Nucleus accumbens (tissue), 56 donors: ENCODE measurements at places on chromosomes 2 and 18.

DNA sequence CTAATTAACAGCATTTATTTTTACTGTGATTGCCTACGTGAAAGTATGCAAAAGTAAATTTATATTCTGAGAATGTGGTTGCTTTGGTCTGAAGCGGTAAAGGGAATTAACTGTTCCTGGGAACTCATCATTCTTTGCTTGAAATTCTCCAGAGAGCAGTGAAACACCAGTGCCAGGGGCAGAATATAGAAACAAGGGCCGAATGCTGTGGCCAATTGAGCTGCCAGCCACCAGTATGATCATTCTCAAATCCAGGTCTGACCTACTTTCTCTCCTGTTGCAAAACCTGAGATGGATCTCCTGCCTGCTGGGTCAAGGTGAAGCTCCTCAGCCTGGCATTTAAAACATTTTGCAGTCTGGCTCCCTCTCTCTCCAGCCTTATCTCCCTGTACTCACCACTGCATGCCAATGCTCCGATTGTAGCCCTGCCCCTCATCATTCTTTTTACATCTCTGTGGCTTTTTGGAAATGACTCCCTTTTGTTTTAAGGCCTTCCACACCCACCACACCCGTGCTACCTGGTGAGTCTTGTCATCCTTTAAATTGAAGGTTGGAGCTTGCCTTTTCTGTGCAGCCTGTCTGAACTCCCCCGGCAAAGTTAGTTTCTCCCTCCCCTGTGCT lies 94.5 kb upstream of the TMEM178A start:
- DNase-seq: no peak

DNA sequence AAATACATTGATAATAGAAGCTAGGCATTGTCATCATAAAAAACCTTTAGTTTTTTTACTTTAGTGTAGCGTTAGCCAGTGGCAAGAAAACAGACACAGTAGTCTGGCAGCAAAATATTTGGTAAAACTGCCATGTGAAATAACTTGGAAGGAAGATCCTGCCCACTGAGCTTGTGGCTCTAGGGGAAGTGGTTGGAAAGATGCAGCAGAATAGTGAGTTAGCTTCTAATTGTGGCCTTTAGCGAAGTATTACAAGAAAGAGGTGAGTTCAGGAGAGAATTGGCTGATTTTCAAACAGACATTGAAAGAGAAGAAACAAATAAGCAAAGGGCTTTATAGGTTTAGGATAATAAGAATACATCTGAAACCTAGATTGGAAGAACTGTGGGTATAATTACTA lies 1887.8 kb upstream of the CELF4 start:
- no peak for DNase-seq

GRCh38 chr2:58957188-58957840 lies 716.2 kb upstream of the FANCL start:
- no peak for DNase-seq

GRCh38 chr2:149087751-149088150 lies 49.3 kb downstream of the LYPD6B start:
- no peak for DNase-seq

GRCh38 chr2:27147935-27148334 lies 869 bp upstream of the TCF23 start:
- DNase-seq: no peak

DNA sequence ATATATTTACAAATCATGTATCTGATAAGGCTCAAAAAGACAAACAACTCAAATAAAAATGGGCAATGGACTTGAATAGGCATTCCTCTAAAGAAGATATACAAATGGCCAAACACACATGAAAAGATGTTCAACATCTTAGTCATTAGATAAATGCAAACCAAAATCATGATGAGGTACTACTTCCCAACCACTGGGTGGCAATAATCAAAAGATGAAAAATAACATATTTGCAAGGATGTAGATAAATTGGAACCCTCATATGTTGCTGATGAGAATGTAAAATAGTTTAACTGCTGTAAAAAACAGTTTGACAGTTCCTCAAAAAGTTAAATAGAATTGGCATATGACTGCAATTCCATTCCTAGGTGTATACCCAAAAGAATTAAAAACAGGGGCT lies 132.3 kb downstream of the TTC32 start:
- DNase-seq: no peak

- no peak for DNase-seq
These were observed 8.8 kb downstream of the SIGLEC15 start for GRCh38 chr18:45834306-45834705.

DNA sequence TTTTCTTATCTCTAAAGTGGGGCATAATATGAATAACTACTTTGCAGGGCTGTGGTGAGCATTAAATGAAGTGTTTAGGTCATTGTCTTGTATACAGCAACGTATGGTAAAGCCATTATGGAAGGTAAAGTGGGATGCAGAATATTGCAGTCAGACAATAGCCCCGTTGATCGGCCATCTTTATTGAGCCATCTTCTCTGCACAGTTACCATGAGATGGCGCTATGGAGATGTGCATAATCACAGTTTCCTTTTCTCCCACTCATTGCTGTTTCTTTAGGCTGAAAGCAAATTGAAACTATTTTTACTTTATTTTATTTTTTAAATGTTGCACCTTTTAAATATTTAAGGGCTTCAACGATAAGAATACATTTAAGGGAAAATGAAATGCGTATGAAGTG lies 108.9 kb downstream of the THSD7B start:
- DNase-seq: no peak

DNA sequence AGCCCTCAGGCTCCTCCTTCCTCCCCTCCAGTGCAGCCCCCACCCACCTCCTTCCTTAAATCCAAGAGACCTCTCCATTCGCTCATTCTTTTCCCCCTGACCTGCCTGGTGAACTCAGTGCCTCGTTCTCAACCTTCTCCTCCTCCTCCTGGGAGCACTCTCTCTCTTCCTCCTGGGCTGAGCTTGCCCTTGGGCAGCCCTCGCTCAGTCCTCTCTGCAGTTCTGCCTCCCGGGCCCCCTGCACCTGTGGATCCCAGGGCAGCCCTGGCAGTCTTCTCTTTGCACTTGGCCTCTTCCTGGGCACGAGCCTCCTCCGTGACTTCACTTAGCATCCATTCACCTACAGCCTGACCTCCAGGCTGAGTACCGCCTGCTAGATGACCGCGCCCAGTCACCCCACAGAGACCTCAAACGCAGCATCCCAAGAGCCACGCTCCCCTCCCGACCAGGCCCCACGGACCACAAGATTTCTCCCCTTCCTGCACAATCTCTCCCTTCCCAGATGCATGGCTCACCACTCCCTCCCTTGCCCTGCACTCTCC lies 58.9 kb upstream of the ID2 start:
- no peak for DNase-seq

DNA sequence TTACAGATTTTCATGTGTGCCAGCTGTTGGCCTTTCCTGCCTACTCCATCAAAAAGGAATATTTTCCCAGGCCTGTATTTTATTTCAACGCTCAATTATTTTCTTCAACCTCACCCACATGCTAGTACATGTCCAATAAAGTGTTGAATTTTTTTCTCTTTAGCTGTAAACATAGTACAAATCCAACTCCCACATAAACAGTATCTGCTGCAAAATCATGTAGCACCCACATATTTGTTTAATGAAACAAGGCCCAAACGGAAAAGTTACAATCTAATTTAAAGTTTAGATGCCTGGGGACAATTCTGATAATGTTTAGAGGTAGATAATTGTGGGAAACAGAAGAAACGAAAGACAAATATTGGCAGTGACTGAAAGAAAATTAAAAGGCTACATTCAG lies 275.4 kb upstream of the ACVR2A start:
- no peak for DNase-seq

DNA sequence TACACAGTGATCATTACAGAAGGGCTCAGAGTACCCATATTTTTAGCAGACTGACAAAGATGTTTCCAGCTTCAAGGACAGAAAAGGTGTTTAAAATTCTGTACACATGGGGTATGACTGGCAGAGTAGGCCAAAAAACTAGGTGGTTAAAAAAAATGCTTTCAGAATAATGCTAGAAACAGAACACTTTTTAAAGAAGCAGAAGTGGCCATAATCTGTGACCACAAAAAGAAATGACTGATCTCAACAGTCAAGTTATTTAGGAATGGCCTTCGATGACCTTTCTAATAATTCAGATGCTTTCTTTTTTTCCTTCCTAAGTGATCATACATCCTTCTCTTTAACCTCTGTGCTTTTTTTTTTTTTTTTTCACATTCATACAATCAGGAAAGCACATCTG lies 4.1 kb upstream of the AQP4 start:
- DNase-seq: no peak

DNA sequence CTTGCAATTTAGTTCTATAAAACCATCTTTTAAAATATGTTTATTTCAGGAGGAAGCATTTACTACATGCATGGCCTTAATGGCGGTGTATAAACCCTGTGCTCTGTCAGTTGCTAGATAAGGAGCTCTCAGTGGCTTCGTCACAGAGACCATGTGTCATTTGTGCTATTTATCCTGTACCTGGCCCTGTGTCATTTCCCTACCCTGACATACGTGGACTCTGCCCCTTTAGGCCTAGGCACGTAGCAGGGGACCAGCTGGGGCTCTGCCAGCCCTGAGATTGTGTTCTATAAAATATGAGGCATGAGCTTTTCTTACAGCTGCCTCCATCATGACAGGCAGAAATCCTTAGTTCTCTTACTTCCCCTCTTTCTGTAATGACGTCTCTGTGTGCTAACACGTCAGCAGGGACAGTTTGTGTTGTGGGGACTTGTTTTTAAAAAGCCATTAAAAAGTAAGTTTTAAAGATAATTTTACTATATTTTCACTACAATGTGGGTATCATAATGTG lies 88.0 kb downstream of the ITGB1BP1 start:
- no peak for DNase-seq

GRCh38 chr2:163640542-163641193 lies 95.1 kb downstream of the FIGN start:
- DNase-seq: no peak

DNA sequence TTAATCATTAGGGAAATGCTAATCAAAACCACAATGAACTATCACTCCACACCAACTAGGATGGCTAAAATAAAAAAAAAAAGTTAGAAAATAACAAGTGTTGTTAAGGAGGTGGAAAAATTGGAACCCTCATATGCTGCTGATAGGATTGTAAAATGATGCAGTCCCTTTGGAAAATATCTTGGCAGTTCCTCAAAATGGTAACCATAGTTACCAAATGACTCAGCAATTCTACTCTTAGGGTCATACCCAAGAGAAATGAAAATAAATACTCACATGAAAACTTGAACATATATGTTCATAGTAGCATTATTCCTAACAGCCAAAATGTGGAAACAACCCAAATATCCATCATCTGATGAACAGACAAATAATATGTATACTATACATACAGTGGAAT lies 15.7 kb upstream of the ACVR2A start:
- no peak for DNase-seq

DNA sequence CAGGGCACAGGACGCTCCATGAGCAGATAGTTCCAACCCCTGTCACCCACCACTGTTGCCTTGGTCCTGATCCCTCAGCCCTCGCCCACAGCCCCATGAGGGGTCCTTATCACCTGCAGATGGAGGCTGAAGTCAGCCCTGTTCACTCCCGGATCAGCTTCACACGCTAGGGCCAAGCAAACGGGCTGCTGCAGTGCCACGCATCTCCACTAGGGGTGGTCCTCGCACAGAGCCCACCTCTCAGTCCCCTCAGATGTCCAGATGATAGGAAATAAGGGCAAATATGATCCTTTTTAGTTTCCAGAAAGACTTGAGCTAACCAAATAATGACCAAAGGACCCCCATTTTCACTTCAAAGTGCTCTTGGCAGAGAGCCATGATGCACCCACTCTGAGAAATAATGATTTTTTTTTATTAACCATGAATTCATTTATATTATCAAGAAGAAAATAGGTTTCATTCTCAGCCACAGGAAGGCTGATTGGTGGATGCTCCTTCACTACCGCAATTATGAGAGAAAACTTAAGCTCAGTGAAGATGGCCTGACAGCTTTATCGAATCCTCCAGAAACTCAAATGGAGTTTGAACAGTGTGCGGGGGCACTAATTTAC lies 71.9 kb upstream of the KLHL29 start:
- DNase-seq: no peak

- DNase-seq: no peak
These were observed 814 bp upstream of the RAB1A start for GRCh38 chr2:65130664-65131175.

- no peak for DNase-seq
These were observed 176.7 kb downstream of the MTX2 start for GRCh38 chr2:176445956-176446355.

DNA sequence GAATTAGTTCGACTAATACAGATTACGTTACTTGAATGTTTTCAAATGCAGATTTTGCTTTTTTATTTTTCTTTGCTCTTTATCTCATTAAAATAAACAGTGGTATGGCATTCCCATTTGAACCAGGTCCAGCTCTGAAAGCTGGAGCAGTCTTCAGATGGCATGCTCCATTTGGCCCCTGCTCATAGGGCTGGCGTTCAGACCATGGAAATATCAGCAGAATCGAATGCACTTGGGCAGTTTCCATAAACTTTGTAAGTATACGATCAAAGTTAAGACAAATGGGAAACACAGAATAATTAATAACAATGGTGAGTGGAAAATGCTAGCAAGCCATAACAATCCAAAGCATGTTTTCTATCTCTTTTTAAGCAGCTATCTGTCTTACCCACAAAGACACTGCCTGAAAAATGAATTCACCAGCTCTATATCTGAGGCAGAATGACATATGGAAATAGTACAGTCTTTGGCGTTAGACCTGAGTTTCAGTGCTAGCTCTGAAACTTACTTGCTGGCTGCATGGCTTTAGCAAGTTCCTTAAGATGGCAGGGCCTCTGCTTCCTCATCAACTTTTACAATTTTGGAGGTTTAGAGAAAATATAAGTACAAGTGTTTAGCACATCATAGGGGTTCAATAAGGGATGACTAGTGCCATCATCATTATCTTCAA lies 131.6 kb downstream of the BCL2 start:
- no peak for DNase-seq

- no peak for DNase-seq
These were observed 387.2 kb downstream of the SOX11 start for GRCh38 chr2:6079405-6079804.

- DNase-seq: no peak
These were observed 191.6 kb downstream of the TTC32 start for GRCh38 chr2:19710230-19710629.

GRCh38 chr18:49223837-49224529 lies 236.5 kb downstream of the DYM start:
- DNase-seq: no peak

DNA sequence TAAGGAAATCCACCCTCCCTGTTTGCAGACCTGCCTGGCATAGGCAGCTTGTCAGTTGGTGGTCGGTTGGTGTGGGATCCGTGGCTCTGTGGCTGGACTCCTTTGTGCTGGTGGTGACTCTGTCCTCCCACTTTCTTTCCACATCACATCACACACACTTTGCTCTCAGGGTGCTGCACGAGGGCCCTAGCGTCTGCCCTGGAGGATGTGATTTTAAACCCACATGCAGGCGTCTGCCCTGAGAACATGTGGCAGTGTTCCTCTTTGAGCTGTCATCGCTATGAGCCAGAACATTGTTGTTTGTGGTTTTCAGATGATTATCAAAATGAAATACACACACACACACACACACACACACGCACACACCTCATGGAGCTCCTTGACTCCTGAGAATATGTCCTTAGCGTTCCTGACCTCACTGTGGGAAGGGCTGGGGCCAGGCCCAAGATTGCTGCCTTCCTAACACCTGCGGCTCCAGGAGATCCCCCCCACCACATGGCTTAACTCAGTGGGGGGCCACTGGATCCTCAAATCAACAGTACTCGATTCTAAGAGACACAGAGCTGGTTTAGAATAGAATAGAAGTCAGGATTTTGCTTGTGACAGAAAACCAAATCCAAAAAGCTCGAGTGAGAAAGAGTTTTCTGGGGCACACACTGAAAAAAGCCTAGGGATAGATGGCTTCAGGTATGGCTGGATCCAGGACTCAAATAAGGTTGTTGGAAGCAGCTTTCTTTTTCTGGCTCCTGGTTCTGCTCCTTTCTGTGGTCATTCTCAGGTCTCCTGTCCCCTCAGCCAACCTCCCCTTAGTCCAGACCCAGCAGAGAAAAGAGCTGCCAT lies 54.8 kb downstream of the RTP5 start:
- DNase-seq: no peak
